Choroid plexus epithelial cell (primary cell): ENCODE measurements at places on chromosomes 2 and 18.

DNA sequence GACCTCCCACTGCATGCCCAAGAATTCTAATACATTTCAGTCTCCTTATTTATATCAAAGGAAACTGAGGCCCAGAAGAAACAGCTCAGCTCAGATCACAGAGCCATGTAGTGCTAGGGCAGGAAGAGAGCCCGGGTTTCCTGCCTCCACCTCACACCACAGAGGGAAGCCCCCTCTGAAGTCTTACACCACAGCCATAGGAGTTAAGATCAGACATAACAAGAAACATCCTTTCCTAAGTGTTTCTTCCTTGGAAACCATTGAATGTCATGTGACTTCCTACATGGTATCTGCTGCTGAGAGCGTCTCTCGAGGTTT, 102.1 kb downstream of the MTCL1 start:
- no peak for DNase-seq

DNA sequence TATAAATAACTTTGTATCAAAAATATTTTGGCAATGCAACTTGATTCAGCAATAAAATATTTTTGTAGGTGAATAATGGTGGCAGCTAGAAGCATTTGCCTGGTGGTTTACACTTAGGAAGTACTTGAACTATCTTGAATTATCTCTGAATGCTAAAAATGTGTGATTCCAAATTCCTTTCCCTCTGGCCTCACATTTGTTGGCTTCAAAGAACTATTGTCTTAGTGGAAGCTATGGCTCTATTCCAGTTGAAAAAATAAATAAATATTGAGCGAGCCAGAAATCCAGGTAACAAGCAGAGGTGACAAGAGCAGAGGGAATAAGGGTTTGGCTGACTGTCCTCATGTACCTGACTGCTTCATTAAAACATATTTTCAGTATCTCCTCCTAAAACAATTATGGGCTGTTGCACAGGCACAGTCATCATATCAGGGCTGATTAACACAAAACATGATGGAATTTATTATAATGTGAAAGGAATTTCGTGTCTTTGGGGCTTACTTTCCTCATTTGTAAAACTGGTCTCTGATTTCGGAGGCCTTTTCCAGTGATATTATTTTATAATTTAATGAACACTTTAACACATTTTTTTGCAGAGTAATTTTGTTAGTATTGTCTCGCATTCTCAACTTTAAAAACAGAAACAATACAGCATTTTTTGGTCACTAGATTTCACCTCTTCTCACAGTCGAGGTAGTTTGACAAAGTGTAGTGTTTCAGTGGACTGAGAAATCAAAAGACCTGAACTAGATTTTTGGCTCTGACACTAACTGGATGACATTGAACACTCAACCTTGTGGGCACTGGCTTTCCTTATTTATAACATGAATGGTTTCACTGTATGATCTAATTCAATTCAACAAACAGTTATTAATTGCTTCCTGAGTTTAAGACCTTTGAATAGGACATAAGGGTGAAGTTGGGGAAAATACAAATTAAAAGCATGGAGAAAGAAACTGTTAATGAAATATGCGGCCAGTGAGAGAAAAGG, 7.8 kb upstream of the CAVIN2 start:
- DNase-seq = peak; percentile 43

DNA sequence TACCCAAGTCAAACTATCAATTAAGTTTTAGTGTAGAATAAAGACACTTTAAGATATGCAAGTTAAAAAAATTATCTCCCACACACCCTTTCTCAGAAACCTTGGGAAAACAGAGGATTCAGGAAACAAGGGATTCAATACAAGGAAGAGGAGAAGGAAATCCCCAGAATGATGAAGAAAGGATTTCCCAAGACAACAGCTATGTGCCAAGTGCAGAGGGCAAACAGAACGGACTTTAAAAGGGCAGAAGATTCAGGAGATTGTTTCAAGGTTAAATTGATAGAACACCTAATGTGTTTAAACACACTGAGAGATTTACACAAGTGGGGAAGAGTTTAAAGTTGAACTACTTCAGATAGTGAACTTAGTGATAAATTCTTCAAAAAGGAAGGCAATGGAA, 71.5 kb upstream of the EPAS1 start:
- DNase-seq = no peak

- no peak for DNase-seq
These were observed 26.1 kb downstream of the GPC1 start for GRCh38 chr2:240461471-240462072.

DNA sequence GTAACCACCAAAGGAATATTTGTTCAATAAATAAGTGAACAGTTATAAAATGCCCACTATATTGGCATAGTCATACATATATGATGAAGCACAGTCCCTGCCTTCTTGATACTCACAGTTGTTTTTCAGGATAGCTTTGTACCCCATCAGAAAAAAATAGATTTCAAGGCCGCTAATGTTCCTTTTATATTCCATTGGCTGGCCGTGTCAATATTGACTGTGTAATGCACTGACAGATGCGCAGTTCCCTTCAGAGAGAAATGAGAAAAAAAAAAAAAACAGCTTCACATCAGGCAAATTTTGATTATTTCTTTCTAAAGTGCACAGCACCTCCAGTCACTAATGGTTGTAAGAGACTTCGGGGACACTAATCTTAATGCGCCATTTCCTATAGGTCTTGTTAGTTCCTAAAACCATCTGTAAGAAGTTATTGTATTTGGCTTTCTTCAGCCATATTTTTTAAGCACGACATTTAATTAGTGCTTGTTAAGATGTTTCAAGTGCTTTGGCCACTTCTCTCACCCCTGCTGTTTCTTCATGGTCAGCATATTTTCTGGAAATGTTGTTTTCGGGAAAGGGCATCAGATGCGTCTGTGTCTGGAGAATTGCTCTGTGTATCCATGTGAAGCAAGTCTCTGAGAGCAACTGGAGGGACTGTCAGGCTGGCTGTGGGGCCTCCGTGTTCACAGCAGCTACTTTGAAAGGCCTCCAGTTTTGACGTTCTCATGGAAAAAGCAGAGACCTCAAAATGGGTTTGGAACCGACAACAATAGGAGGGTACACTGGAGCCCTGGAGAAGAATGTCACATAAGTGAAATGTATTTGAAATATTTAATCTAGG, 378.3 kb downstream of the MTX2 start:
- DNase-seq = no peak

- DNase-seq = peak; percentile 28
These were observed 45.7 kb downstream of the STAT4 start for GRCh38 chr2:191105082-191105481.
